ENCODE measurements at places on chromosomes 12 and 14. TPM values are rescaled to one million over a fixed set of nuclear protein-coding genes. Genes with fewer than 3 reads are reported as not detected.

DNA sequence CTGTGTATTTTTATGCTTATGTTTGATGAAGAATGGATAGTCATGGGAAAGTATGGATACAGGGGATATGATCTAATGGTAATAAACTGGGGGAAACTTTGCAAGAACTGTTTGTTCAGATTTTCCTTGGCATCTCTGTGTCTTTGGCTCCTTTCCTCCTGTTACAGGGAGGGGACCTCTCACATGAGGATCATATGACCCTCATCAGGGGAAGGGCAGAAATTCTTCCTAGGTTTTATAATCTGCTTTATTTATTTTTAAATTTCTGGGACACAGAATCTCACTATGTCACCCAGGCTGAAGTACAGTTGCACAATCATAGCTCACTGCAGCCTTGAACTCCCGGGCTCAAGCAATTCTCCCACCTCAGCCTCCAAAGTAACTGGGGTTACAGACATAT, 526.5 kb downstream of the CCER1 start:
- DNase-seq: no peak

DNA sequence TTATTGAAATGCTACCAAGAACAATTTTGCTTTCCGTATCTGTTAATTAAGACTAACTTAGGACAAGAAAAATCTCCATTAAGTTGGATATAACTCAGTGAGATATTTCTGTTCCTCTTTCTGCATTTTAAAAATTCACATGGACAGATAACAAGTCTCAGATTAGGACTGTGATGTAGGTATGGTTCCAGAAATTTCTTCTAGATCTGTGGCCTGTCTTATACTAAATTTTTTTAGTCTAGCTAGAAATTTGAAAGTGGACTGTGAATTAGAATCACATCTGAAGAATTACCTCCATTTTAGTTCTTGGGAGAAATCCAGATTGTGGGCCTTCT, 41.6 kb downstream of the USP15 start:
- DNase-seq: no peak

DNA sequence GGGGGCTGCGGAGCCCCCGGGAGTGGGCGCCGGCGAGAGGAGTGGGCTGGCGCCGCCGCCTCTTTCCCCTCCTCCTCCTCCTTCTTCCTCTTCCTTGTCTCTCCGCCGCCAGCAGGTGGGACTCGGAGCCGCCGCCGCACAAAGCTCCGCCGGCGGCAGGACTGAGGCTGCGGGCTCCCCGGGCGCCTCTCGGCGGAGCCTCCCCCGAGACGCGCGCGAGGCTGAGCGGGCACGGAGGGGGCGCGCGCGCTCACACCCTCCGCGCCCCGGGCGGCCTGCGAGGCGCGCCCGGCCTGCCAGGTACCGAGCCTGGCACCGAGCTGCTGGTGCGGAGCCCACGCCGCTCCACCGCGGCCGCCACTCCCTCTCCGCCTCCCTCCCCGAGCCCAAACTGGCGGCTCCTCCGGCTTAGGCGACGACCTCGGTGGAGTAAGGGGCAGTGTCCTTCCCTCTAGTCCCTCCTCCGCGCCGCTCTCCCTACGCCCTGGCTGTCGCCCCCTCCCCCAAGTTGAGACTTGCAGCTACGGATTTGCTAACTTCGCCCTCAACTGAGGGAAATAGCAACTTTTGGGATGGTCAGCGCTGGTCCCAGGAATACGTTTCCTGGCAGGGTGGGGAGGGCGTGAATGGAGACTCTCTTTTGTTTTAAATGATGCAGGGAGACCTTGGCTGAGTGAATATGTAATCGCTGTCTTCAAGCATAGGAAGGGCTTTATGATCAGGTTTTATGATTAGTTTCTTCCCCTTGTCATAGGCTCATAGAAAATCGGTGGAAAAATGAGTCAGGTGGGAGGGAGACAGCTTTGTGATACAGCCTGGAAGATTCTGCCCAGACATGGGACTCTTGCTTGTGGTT, 199.5 kb upstream of the CAND1 start:
- peak; percentile 35 for DNase-seq

DNA sequence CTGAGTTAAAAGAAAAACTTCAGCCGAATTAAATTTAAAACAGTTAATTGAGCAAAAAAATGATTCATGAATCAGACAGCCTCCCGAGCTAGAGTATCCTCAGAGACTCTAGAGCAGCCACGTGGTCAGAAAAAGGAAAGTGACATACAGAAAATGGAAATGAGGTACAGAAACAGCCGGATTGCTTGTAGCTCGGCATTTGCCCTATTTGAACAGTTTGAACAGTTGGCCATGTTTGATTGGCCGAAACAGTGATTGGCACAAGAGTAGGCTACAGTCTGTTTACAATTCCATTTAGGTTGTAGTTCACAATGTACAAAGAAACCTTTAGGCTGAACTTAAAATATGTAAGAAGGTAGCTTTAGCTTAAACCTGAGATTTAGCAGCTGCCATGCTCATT, 12.9 kb upstream of the OXA1L start:
- no peak for DNase-seq

Gene FERMT2
- 1.8 TPM for total RNA-seq

Gene WNT1
- total RNA-seq: 0.73 TPM

Gene MYL2
- not detected for total RNA-seq

Measured in activated CD4-positive, alpha-beta memory T cell treated with anti-CD3 and anti-CD28 coated beads, Interleukin-2, amount 10 ng/mL, durations not matched to agents 7 days and 5 days (primary cell).